ENCODE measurements at places on chromosomes 2 and 18. TPM values are rescaled to one million over a fixed set of nuclear protein-coding genes. Genes with fewer than 3 reads are reported as not detected.

Gene PCGF1
- total RNA-seq = 38.3 TPM

Gene CD8A
- total RNA-seq = 2.0 TPM

Gene TMEM178A
- total RNA-seq = not detected

Gene C2orf92
- 10.7 TPM for total RNA-seq

DNA sequence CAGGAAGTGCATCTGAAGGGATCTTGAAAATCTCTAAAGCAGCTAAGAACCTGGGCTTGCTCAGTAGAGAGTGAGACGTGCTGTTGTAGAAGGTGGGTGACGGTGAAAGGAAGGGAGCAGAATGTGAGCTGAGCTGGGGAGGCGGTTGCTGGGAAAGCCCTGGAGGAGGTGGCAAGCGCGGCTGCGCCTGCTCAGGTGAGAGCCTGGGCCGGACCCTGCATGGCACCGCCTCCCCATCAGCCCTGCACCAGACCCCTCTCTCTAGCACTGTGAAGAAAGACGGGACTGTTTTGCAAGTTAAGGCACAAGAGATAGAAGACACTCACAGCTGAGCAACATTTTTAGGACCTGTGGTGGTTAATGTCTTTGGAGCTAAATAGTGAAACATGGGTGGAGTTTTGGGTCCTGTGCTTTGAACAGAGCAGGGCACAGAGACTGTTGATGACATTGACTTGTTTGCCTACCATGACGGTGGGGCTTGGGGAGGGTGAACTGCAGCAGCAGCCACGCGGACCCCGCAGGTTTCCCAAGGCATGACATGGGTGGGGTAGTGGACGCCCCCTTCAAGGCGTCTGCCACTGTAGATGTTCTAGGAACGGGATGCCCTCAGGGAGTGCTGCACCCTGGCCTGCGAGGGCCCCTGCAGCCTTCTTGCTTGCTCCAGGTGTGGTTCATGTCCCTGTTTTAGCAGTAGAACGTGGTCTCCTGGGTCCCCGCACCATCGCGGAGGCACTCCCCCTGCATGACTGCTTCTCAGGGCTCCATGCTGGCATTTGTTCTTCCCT lies 245.3 kb downstream of the TSN start:
- no peaks in the 10 kb centered on the region for H3K4me1 ChIP-seq
- no peak overlapping the region for H3K27ac ChIP-seq

GRCh38 chr18:23053776-23054457 lies 81.4 kb upstream of the CABLES1 start:
- H3K27me3 ChIP-seq = no peaks in the 10 kb centered on the region
- no peak overlapping the region for H3K27ac ChIP-seq
- no peak for DNase-seq
- no peaks in the 10 kb centered on the region for H3K36me3 ChIP-seq
- no peak overlapping the region for H3K4me3 ChIP-seq
- H3K4me1 ChIP-seq = peaks cover 12% of the 10 kb centered on the region

- no peaks in the 10 kb centered on the region for H3K27me3 ChIP-seq
- H3K4me1 ChIP-seq = no peaks in the 10 kb centered on the region
- H3K27ac ChIP-seq = no peak overlapping the region
- H3K36me3 ChIP-seq = no peaks in the 10 kb centered on the region
- no peak for DNase-seq
These were observed 135.6 kb upstream of the ALKAL2 start for GRCh38 chr2:423479-423878.

DNA sequence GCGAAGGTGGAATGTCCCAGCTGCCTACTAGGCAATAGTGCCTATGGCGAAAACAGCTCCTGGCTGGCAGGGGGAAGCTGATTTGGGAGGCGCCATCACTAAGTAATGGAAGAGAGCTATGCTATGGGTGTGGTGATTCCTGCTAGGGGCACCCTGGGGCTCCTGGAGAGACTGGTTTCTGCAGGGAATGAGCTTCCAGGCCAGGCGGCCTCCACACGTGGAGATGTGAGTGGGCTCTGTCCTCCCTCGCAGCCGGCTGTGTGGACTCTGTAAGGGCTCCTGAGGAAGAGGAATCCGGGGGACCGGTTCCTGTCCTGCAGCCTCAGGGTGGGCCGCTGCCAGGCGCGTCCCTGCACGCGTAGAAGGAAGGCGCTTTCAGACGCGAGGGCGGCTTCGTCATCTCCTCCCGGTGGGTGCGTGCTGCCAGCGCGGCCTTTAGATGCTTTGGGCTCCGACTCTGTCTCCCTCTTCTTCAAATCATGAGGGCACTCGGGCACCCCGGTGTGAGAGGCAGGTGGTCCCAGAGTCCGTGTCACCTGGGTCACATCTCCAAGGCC lies 55.5 kb upstream of the ANKRD62 start:
- H3K36me3 ChIP-seq = no peaks in the 10 kb centered on the region
- H3K4me1 ChIP-seq = no peaks in the 10 kb centered on the region

DNA sequence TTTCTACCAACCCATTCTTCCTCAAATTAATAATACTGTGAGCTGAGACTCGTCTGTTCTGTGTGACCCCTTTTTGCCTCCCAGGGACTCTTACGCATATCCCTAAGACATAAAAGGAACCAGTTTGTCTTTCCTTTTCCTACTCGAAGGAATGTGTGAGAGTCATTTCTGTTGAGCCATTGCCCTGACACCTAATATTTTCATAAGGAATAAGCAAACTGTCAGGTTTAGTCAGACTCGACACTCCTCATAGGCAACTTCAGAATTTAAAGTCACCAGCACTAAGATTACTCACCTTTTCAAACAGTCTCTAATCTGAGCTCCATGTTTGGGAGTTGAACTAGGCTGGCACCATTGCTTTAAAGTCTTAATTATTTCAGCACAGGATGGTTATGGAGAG lies 305.5 kb downstream of the IKZF2 start:
- DNase-seq = no peak
- H3K4me3 ChIP-seq = no peak overlapping the region
- H3K27ac ChIP-seq = no peak overlapping the region
- H3K27me3 ChIP-seq = no peaks in the 10 kb centered on the region
- no peaks in the 10 kb centered on the region for H3K36me3 ChIP-seq
- no peaks in the 10 kb centered on the region for H3K4me1 ChIP-seq

DNA sequence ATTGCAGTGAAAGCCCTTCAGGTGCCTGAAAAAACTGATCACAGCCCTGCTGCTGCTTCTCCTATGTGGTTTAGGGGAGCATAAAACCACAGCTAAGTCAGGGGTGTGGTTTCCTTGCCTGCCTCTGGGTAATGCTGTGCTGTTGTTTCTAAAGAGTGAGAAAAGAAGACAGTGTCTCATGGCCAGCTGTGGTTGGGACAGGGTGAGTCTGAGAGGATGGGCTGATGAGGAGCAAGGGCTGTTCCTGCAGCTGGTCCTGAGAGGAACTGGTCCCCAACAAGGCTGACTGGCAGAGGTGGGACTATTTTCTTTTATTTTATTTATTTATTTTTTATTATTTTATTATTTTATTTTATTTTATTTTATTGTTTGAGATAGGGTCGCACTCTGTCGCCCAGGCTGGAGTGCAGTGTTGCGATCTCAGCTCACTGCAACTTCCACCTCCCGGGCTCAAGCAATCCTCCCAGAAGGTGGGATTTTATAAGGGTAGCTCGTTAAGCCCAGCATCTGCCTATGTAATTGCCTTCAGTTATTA lies 236.7 kb downstream of the FHOD3 start:
- no peaks in the 10 kb centered on the region for H3K4me1 ChIP-seq
- DNase-seq = no peak
- no peaks in the 10 kb centered on the region for H3K27me3 ChIP-seq
- H3K4me3 ChIP-seq = no peak overlapping the region
- H3K27ac ChIP-seq = no peak overlapping the region

GRCh38 chr2:150676747-150677383 lies 189.4 kb upstream of the RND3 start:
- DNase-seq = no peak
- no peak overlapping the region for H3K4me3 ChIP-seq
- H3K36me3 ChIP-seq = no peaks in the 10 kb centered on the region
- no peaks in the 10 kb centered on the region for H3K4me1 ChIP-seq

- no peaks in the 10 kb centered on the region for H3K4me1 ChIP-seq
- H3K4me3 ChIP-seq = no peak overlapping the region
- DNase-seq = no peak
- H3K27me3 ChIP-seq = no peaks in the 10 kb centered on the region
- no peak overlapping the region for H3K27ac ChIP-seq
These were observed 23.8 kb downstream of the ANKAR start for GRCh38 chr2:189698020-189698887.

GRCh38 chr18:37544217-37544616 lies 21.4 kb downstream of the CELF4 start:
- H3K4me1 ChIP-seq = no peaks in the 10 kb centered on the region
- H3K4me3 ChIP-seq = no peak overlapping the region
- H3K36me3 ChIP-seq = no peaks in the 10 kb centered on the region
- no peaks in the 10 kb centered on the region for H3K27me3 ChIP-seq
- no peak overlapping the region for H3K27ac ChIP-seq

Measured in naive thymus-derived CD4-positive, alpha-beta T cell (primary cell).